ENCODE measurements at places on chromosomes 3 and 15.
A peak's percentile ranks its signal among the peaks of the same experiment; 100 is the strongest.

DNA sequence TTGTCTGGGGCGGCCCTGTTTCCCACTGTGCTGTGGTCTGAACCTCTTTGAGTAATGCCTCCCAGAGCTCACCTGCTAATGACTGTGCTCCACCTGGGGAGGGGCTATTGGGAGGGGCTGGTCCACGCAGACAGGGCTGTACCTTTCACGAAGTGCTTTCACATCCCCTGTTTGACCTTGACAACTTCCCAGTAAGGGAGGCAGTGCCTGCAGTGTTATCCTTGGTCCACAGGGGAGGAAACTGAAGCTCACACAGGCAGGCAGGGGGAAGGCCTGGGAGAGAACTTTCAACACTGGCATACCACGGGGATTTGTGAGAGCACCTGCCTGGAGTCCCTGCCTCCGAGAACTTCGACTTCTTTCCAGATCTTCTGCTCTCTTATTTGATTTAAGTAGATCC lies 91.2 kb downstream of the CACNA1D start:
- no peak for DNase-seq

DNA sequence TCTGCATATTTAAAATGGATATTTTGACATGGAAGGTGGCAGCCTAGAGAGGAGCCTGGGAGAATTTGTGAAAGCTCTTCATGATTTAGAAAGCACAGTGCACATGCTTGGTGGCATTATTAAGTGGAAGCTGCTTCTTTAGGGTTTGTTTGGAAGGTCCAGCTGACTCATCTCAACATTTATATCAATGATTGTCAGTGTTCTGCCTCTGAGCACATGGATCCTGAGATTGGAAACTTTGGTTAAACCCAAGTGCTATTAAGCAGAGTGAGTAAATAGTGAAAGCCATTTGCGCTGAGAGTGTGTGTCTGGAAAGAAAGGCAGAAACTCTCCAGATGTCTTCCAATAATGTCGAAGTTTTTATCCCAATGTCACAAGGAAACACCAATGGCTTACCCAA lies 7.4 kb downstream of the NOX5 start:
- no peak for DNase-seq

GRCh38 chr3:127616836-127617605 lies 12.0 kb upstream of the PODXL2 start:
- no peak for DNase-seq

GRCh38 chr3:108863799-108864135 lies 41.2 kb downstream of the TRAT1 start:
- DNase-seq: no peak

GRCh38 chr15:88878720-88879184 lies 16.6 kb downstream of the HAPLN3 start:
- peak; percentile 25 for DNase-seq

DNA sequence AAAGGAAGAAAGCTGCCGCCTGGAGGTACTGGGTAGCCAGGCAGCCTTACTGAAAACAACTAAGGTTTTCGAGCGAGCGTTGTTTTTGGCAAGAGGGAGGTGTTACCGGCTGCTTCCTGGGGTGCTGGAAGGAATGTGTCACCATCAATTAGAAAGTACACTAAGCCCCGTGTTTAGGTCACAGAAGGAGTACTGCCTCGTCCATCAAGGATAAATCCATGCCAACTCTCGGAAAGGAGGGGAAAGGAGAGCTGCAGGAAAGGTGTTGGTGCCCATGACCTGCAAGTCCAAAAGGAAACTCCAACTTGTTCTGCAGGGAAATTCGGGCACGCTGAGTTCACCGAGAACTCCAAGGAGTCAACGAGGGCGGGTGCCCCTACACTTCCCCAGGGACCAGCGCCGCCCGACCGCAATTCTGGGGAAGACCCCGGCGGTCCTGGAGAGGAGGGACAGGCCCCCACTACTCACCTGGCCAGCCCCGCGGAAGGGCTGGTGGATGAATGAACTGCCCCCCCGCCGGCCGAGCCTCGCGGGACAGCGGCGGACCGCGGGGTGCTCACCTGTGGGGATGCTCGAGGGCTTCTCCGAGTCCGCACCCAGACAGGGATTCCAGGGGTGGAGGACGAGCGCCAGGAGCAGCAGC lies 542 bp downstream of the PLOD2 start:
- no peak for DNase-seq

DNA sequence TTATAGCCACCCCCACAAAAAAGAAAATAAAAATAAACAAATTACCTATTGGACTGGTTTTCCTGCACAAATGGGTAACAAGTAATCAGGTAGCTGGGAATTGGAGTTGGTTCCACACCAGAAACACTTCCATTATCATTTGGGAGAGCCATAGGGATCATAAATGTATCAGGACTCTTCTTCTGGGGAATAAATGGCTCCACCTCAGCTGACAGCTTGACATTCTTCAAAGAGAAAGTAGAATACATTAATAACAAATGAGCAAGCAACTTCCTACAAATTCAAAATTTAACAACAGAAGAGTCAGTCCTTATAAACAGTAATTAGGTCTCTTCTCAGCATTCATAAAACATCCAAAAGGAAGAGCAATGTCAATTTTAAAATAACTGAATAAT lies 8.7 kb downstream of the SECISBP2L start:
- DNase-seq: no peak

DNA sequence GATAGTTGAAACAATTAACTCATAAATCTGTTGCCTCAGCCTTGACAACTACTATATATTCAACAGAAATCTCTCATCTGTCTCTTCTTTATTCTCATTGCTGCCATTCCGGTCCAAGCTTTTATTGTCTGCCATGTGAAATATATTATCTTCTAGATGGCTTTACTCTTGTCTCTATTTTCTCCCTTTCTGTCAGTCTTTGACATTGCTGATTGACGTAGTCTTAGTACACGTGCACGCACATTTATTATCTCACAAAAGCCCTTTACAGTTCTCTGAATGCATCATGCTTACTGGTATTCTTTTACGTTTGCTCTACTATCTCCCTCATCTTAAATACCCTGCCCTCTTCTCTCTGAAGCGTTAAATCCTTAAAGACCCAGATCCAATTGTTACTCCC lies 5.6 kb downstream of the PDIA3 start:
- no peak for DNase-seq

- no peak for DNase-seq
Observed at GRCh38 chr15:70353606-70354345, 256.1 kb upstream of the TLE3 start.
